NCI-H1092 (cell line): ENCODE measurements at places on chromosomes 11 and 22.

DNA sequence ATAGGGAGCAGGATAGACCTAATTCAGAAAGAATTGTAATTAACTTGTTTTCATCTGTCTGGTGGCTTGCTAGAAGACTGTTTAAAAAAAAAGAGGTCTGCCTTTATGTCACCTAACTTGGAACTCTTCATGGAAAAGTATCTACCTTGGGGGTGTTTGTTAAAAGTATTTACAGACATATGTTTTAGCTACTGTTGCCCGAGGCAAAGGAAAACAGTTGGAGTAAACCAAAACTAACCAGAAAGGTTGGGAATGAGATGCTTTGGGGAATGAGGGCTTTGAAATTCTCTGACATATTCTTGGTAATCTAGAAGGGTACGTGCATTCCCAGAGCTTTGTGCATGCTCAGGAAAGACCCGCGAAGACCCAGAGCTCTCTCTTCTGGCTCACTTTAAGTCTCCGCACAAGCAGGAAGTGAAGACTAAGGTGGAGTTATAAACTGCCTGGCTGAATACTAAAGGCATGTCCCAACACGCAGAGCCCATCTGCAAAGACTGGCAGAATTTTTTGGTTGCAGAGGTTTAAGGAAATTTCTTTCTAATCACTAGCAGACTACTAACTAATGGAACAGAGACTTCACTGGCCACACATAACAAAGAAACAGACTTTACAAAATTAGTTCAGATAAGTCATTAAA is 33.2 kb downstream of the HIKESHI start:
- DNase-seq = no peak

- no peak for DNase-seq
Measured at GRCh38 chr22:44919691-44920090, 90.1 kb downstream of the PHF21B start.

GRCh38 chr22:20968281-20968977 is 1.4 kb downstream of the AIFM3 start:
- DNase-seq = no peak

GRCh38 chr11:95134491-95134890 is 44.8 kb downstream of the ENDOD1 start:
- DNase-seq = no peak

DNA sequence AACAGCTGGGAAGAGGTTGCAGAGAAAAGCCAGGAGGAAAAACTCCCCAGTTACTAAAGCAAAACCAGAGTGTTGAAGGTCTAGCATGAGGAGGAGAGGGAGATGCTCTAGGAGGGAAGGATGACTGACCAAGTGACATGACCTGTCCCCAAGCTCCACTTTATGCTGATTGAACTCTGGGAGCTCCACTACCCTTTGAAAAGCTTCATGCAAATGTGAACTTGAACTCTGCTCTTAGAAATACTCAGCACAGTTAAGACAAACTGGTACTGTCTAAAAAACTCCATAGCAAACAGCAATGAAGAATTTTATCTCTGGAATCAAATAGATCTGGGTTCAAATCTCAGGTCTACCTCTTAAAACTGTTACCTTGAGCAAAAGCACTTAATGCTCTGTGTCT is 14.5 kb upstream of the POU2AF1 start:
- no peak for DNase-seq

GRCh38 chr11:84905411-84905810 is 721.7 kb downstream of the DLG2 start:
- no peak for DNase-seq
